ENCODE measurements at places on chromosomes 12 and 14. TPM values are rescaled to one million over a fixed set of nuclear protein-coding genes. Genes with fewer than 3 reads are reported as not detected.

CCDC38 gene
- 0.07 TPM for polyA plus RNA-seq

RNF34 gene
- polyA plus RNA-seq: 36.9 TPM

EXOC3L4 gene
- 83.7 TPM for polyA plus RNA-seq

PEBP1 gene
- polyA plus RNA-seq: 210 TPM

TAS2R43 gene
- polyA plus RNA-seq: 0.14 TPM

CD63 gene
- polyA plus RNA-seq: 598 TPM

CMKLR1 gene
- polyA plus RNA-seq: 4.5 TPM

P3H3 gene
- 4.4 TPM for polyA plus RNA-seq

OR6C1 gene
- polyA plus RNA-seq: not detected

TMEM121 gene
- 2.1 TPM for polyA plus RNA-seq

DCN gene
- polyA plus RNA-seq: 215 TPM

TMEM30B gene
- polyA plus RNA-seq: 20.0 TPM

- no peak for DNase-seq
- no peaks in the 10 kb centered on the region for H3K36me3 ChIP-seq
- H3K4me1 ChIP-seq: no peaks in the 10 kb centered on the region
Measured at GRCh38 chr12:24356240-24356804, 406.9 kb upstream of the SOX5 start.

- H3K27ac ChIP-seq: no peak overlapping the region
- H3K27me3 ChIP-seq: no peaks in the 10 kb centered on the region
Measured at GRCh38 chr12:25324861-25325260, 74.1 kb upstream of the KRAS start.

GRCh38 chr12:10251669-10252068 lies 39.0 kb downstream of the GABARAPL1 start:
- H3K36me3 ChIP-seq: no peaks in the 10 kb centered on the region
- H3K27me3 ChIP-seq: no peaks in the 10 kb centered on the region
- H3K4me1 ChIP-seq: no peaks in the 10 kb centered on the region
- H3K4me3 ChIP-seq: no peak overlapping the region
- no peak for DNase-seq

DNA sequence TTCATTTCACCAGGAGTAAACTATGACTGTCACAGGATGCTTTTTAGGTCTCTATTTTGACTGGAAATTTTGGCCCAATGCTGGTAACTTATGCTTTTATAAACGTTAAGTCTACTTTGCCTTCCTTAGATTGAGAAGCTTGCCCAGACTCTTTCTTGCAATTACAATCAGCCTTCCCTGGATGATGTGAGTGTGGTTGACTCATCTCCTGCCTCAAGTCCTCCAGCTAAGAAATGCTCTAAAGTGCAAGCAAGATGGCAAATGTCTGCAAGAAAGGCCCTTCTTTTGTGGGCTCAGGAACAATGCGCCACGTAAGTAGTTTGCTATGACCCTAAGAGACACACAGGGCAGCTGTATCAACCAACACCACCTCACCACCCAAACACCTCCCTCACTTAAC lies 96.9 kb downstream of the SYNE2 start:
- H3K4me3 ChIP-seq: no peak overlapping the region
- no peak overlapping the region for H3K27ac ChIP-seq
- no peaks in the 10 kb centered on the region for H3K27me3 ChIP-seq
- DNase-seq: no peak
- peaks cover 8% of the 10 kb centered on the region for H3K36me3 ChIP-seq
- no peaks in the 10 kb centered on the region for H3K4me1 ChIP-seq

DNA sequence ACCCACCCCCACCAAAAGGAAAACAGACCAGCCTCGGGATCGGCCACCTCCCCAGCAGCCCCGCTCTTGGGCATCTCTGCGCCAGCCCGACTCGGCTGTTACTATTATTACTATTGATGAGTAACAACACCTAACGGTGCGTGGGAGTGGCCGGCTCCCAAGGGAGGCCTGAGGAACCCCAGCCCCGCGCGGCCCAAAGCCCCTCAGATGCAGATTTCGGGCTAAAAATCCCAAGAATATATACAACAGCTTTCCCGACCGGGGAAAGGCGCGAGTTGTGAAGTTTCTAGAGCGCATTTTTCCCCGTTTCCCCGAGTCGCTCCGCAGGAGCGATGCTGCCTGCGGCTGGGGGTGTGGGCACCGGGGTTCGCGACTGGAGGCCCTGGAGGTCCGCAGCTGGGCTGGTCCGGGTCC lies 565 bp downstream of the NT5DC3 start:
- H3K27me3 ChIP-seq: peaks cover 29% of the 10 kb centered on the region
- no peak for DNase-seq
- H3K36me3 ChIP-seq: no peaks in the 10 kb centered on the region
- peak overlapping the region; percentile 52 for H3K4me3 ChIP-seq

GRCh38 chr14:68934066-68934465 lies 45.0 kb downstream of the ACTN1 start:
- H3K27me3 ChIP-seq: no peaks in the 10 kb centered on the region
- DNase-seq: no peak
- no peak overlapping the region for H3K4me3 ChIP-seq

DNA sequence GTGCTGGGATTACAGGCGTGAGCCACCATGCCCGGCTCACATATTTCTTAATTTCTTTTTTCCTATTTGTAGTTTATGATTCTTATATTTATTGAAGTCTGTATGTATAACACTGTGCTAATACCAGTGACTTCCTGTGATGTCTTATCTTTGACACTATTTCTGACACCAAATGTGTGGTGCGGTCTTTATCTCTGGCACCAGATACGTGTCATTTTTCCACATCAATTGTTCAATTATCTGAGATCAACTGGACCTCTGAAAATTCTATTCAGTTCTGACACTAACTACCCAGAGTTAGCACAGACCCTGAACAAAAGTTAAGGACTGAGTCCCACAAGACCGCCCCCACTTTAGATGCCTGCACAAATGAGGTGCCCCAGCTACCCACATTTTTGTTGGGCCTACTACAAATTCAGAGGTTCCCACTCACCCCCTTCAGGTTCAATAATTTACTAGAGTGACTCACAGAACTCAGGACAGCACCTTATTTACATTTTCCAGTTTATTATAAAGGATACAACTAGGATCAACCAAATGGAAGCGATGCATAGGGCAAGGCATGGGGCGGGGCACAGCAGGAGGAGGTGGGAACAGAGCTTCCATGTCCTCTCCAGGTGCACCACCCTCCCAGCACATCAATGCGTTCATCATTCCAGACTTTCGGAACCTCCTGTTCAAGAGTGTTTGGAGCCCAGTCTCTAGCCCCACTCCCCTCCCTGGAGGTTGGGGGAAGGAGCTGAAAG lies 11.6 kb upstream of the SRSF9 start:
- H3K4me1 ChIP-seq: no peaks in the 10 kb centered on the region
- no peaks in the 10 kb centered on the region for H3K36me3 ChIP-seq
- H3K27ac ChIP-seq: no peak overlapping the region
- no peaks in the 10 kb centered on the region for H3K27me3 ChIP-seq
- no peak for DNase-seq
- no peak overlapping the region for H3K4me3 ChIP-seq

DNA sequence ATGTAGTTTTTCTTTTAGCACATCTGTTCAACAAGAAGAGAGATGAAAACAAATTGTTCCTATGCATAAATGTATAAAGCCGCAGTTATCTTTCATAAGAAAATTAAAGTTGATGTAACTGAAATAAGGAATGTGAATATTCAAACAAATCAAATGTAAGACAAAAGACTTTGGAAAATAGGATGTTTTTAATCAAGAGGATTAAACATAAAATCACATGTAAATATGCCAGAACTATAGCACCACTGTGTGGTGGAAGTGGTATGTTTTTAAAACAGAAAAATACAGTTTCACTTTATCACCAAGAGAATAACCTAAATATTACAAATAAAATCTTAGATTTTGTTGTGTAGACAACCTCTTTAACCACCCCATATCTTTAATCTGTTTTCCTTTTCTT lies 40.4 kb downstream of the CAPS2 start:
- H3K27me3 ChIP-seq: no peaks in the 10 kb centered on the region
- H3K4me3 ChIP-seq: no peak overlapping the region
- no peaks in the 10 kb centered on the region for H3K4me1 ChIP-seq
- DNase-seq: no peak
- no peak overlapping the region for H3K27ac ChIP-seq

DNA sequence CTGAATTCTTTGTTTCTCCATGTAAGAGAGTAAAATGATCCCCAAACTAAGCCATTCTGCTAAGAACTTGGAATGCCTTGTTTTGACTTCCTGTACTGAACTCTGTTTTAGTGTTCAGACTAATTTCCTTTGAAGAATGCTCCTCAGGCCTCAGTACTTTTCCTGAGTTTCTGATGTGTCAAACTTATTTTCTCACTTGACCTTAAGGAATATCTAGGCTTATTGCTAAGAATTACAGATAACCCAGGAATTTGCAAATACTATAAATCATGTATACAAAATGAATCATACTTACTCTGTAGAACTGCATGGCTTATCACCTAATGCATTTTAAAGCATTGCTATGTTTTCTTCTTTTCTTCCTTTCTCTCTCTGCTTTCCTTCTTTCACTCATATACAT lies 93.1 kb upstream of the PKP2 start:
- H3K4me3 ChIP-seq: no peak overlapping the region
- no peaks in the 10 kb centered on the region for H3K27me3 ChIP-seq

DNA sequence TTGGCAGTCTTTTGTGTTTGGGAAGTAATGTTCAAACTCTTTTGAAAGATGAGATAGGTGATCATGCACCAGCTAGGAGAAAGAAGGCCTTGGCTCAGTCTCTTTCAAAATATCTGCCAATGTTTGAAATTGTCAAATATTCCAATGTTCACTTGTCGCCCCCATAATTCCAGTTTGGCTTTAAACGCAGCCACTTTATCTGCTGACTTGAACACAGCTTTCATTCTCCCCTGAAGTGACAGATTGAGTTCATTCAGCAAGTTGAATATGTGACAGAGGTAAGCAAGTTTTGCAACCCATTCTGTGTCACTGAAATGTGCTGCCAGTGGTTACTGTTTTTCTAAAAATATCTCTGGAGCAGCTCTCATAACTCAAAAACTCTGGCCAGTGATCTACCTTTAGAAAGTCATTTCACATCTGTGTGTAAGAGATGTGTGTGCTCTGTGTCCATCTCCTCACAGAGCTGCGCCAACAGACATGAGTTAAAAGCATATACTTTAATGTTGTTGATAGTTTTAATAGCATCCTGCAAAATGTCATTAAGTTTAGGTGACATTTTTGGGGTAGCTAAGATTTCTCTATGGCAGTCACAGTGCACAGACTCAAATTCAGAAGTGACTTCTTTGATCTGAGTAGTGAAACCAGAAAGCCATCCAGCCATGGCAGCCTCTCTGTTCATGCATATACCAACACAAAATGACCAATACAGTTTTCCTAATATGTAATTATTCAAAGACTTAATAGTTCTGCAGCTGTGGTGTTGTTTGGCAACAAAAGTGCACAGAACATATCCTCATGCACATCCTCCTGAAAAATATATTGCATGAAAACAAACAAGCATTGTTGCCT lies 614.3 kb upstream of the MIS18BP1 start:
- H3K36me3 ChIP-seq: no peaks in the 10 kb centered on the region
- DNase-seq: no peak
- no peaks in the 10 kb centered on the region for H3K27me3 ChIP-seq
- H3K27ac ChIP-seq: no peak overlapping the region

GRCh38 chr14:76051717-76052465 lies 66.3 kb downstream of the IFT43 start:
- DNase-seq: no peak
- H3K4me1 ChIP-seq: no peaks in the 10 kb centered on the region
- no peaks in the 10 kb centered on the region for H3K27me3 ChIP-seq
- no peak overlapping the region for H3K27ac ChIP-seq

DNA sequence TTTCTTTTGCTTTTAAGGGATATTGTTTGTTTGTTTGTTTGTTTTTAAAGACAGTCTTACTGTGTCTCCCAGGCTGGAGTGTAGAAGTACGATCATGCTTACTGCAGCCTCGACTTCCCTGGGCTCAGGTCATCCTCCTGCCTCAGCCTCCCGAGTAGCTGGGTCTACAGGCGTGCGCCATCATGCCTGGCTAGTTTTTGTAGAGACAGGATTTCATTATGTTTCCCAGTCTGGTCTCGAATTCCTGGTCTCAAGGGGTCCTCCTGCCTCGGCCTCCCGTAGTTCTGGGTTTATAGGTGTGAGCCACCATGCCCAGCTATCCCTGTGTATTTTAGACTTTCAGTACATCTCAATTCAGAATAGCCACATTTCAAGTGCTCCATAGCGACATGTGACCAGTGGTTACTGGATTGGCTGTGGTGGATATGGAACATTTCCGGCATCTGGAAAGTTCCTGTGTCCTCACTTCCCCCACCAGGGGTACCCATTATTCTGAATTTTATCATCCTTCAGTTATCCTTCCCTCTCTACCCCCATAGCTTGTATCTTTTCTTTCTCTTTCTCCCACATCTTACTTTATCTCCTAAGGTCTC lies 61.1 kb downstream of the HRK start:
- peaks cover 7% of the 10 kb centered on the region for H3K36me3 ChIP-seq
- no peak for DNase-seq
- H3K4me1 ChIP-seq: peaks cover 51% of the 10 kb centered on the region
- H3K4me3 ChIP-seq: no peak overlapping the region

- H3K27me3 ChIP-seq: peaks cover 6% of the 10 kb centered on the region
- no peaks in the 10 kb centered on the region for H3K36me3 ChIP-seq
- peaks cover 39% of the 10 kb centered on the region for H3K4me1 ChIP-seq
- H3K4me3 ChIP-seq: no peak overlapping the region
Measured at GRCh38 chr14:97408937-97409815, 612.0 kb downstream of the VRK1 start.

Measured in thymus (tissue), 14 donors.